Lower lobe of right lung (tissue), 2 donors: ENCODE measurements at places on chromosomes 3 and 15. TPM values are rescaled to one million over a fixed set of nuclear protein-coding genes. Genes with fewer than 3 reads are reported as not detected.

The PXK gene
- total RNA-seq, result 23.7 TPM

The CHDH gene
- total RNA-seq, result 17.3 TPM

The AADACL2 gene
- 0.21 TPM for total RNA-seq

The LRRIQ4 gene
- total RNA-seq, result not detected

The MYZAP gene
- total RNA-seq, result 41.3 TPM

The CCRL2 gene
- total RNA-seq, result 23.5 TPM

The RAF1 gene
- total RNA-seq, result 92.7 TPM

The TGM4 gene
- not detected for total RNA-seq

The CLCN2 gene
- 4.4 TPM for total RNA-seq

The ROPN1 gene
- total RNA-seq, result not detected

The FRMD5 gene
- total RNA-seq, result 0.12 TPM

The TEX264 gene
- 43.5 TPM for total RNA-seq

The CX3CR1 gene
- 14.1 TPM for total RNA-seq

The AMT gene
- total RNA-seq, result 8.4 TPM

The GASK1A gene
- total RNA-seq, result 5.9 TPM
